ENCODE measurements at places on chromosomes 3 and 15.

DNA sequence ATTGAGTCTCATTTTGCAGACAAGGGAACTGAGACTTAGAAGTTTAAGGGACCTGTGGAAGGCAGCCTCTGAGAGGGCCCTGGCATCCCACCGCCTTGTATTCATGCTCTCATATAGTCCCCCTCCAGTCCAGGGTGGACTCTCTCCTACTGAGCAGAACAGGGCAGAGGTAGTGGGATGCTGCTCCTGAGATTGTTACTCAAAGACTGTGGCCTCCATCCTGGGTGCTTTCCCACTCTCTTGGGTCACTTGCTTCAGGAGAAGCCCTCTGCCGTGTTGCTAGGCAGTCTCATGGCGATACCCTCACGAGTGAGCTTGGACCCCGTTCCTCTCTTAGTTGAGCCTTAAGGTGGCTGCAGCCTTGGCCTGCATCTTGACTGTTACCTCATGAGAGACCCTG, 22.2 kb upstream of the ADCY5 start:
- DNase-seq: no peak

DNA sequence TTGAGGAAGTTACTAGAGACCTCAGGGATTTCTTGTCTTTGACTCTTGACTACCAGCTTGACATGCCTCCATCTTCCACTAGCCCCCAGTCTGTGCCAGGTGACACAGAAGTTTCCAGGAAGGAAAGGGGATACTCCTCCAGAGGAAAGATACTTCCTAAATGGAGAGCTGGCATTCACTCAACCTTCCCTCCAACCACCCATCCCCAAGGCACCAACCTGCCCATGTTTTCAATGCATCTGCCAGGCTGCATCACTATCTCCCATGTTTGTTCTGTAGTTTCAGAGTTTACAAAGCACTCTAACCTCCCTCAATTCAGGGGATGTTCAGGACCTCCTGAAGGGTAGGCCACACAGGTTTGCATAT, 198.4 kb upstream of the LPP start:
- no peak for DNase-seq

- peak; percentile 38 for DNase-seq
Measured at GRCh38 chr3:71859123-71859519, 74.2 kb upstream of the PROK2 start.

DNA sequence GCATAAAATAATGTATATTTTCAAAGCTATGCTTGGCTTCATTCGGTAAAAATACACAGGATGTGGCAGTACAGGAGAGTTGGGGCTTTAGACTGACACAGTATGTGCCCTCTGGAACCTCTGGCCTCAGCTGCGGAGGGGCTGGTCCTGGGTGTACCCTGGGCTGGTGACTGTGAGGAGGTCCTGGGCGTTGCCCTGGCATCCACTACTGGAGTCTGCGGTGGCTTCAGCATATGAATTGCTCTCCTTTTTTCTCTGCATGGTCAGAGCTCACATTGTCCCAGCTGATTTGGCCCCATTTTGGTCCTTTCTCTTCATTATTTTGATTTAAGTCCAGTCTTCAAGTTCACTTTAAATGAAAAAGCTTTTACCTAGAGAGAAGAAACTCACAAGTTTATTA, 40.5 kb upstream of the CORO2B start:
- no peak for DNase-seq

DNA sequence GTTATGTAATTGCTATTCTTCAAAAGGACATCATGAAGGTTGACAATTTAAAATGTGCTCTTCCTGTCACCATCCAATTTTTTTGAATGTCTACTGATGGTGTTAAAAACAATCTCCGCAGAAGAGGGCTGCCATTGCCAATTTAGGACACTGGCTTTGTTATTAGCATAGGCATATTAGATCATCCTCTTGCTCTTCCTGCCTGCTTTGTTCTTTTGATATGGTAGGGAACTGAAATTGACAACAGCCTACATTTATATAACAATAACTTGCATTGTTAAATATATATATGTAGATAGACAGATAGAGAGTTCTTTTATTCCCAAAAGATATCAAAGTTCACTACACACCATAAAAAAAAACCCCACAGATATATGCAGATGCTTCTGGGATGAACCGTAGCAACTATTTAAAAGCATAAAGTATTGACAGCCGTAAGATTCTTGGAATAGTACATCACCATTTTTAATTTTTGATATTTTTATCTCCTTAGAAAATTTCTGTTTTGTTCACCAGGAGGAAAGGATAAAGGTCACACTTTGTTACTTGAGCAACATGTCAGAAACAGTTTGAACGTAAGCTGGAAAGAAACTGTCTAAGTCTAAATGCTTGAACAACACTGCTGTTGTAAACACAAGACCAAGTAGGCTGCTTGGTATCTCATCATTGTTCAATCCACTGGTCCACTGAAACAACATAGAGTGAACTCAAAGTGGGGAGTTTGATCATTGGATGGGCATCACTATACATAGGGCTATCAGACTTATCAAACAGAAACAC, 66.5 kb downstream of the MDFIC2 start:
- DNase-seq: no peak

- DNase-seq: no peak
Measured at GRCh38 chr3:65539616-65540015, 499.1 kb downstream of the MAGI1 start.
